ENCODE measurements at places on chromosomes 6 and 20.

DNA sequence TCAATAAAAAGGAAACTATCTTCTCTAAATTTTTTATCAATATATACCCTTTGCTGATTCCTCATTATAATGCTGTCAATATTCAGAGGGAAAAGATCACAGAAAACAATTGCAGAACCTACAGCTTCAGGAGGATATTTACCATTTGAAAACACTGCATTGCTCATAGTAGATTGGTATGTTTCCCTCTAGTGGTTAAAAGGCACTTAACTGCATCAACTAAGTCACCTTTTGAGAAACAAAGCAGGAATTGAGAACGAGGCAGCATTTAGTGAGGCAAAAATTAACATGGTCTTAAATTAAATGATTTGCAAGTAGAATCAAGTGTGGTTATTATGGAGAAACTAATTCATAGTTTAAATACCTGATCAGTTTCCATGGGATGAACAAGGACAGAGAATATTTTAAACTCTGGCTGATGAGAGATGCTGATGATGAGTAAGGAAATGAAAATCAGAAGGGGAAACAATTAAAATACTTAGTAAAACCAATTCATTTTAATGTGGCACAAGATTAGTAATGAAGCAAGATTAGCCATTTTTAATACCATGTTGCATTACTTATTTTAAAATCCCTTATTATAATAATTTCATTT is 642.1 kb downstream of the EPHA7 start:
- DNase-seq: no peak

GRCh38 chr6:141309295-141309694 is 823.4 kb upstream of the GJE1 start:
- DNase-seq: no peak

- DNase-seq: no peak
These were observed 175.4 kb downstream of the SIM1 start for GRCh38 chr6:100289285-100289684.

DNA sequence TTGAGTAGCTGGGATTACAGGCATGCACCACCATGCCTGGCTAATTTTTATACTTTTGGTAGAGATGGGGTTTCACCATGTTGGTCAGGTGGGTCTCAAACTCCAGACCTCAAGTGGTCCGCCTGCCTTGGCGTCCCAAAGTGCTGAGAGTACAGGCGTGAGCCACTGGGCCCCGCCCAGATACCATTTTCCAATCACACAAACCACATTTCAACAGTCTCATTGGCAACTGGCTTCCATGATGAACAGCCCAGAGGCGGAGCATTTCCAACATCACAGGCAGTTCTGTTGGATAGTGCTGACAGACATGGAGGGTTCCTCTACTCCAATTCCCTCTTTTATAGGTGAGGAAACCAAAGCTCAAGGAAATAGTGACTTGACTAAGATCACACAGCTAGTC is 43.9 kb upstream of the PLCB4 start:
- DNase-seq: no peak

DNA sequence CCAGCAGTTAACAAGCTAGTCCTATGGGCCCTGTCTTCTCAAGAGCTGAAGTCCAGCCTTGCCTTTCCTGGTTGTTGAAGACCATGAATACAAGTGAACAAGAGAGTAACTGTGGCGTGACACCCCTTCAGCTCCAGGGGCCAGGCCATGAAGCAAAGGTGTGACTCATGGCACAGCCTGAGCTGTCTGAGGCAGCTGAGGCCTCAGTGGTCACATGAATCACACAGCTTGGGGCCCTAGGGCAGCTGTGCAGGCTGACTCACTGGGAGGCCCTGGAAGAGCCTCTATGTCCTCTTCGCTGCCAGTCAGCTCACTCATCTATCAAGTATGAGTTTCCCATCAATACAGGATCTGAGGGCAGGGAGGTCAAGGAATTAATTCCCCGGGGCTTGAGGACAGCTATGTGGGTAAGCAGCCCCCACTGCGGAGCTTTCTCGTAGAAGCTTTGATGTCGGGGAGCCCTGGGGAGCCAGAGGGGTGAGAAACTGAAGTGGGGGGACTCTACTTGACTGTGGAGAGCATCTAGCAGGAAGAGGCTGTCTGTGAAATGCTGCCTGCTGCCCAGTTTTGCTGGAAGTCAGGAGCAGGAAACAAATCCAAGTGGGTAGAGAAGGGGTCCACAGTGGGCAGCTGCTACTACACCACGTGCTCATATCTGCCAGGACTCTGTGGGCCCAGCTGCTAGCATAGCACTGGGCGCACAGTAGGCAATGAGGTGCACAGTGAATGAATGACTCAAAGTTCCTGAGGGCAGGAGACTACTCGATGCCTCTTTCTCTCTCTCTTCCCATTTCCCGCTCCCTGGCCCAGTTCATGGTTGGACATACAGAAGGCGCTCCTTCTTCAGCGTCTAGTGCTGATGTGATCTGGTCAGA is 13.7 kb upstream of the FAM83C start:
- no peak for DNase-seq

GRCh38 chr6:98877250-98877649 is 42.9 kb downstream of the POU3F2 start:
- DNase-seq: no peak

GRCh38 chr6:99789767-99790166 is 183.1 kb downstream of the PRDM13 start:
- DNase-seq: no peak

DNA sequence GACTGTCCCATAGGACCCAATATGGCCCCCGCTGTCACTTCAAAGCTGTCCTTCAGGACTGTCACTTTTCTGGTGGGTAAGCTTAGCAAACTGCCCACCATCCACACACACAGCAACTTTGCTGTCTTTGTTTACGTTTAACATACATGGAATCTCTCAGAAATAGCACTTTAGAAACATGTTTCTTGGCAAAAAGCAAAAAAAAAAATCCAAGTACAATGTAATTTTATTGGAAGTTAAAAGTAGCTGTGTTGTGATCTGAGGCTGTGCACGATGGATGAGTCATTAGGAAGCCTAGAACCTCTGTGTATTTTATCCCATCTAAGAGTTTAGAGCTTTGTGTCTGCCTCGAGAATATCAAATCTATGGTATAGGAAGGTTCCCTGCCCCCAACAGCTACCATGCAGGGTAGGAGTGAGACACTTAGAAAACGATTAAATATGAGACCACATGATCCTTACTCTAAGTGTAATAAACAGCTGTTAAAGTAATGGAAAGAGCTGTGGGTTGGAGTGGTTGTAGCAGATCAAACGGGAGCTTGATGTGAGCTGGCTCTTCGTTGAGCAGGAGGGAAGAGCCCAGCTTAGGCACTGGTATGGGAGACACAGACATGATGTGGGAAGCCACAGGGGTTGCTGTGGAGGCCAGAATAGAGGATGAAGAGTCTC is 119.5 kb downstream of the PLEKHG1 start:
- DNase-seq: no peak

- no peak for DNase-seq
These were observed 562.8 kb downstream of the UTRN start for GRCh38 chr6:144847916-144848315.

DNA sequence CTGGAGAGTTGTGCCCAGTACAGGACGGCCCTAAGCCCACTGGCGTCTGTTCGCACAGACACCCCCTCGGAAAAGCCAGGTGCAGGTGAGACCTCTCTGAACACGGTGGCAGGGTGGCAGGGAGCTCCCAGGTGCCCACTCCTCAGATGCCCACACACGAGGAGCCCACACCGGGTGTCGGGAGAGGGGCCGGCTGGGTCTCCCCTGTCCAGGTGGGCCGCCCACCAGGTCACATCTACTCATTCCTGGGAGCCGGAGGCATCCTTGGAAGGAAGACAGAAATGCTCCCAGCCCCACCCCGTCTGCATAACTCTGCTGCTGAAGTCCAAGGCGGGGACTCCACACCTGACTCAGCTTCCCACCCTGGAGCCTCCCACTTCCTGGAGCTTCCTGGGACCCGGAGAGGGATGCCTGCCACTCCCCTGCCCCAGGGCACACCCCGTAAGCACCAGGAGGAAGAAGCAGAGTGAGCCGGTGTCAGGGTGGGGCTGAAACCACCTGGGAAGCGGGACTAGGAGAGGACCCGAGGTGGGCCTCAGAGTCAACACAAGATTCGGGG is 2.5 kb downstream of the SRMS start:
- no peak for DNase-seq

- no peak for DNase-seq
These were observed 230.0 kb downstream of the ALDH8A1 start for GRCh38 chr6:134719911-134720310.

DNA sequence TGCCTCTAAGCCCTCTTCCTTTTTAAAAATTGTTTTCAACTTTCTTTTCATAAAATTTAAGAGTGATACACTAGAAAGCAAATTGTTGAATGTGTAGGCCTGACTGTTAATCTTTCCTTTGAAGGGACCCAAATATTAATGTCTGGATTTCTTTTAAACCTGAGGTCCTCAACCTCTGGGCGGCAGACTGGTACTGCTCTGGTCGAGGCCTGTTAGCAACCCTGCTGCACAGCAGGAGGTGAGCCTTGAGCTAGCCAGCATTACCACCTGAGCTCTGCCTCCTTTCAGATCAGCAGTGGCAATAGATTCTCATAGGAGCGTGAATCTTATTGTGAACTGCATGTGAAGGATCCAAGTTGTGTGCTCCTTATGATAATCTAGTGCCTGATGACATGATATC is 191.2 kb downstream of the MANEA start:
- DNase-seq: no peak

GRCh38 chr6:18471232-18471964 is 84.2 kb downstream of the RNF144B start:
- no peak for DNase-seq

- no peak for DNase-seq
These were observed 16.3 kb downstream of the GTSF1L start for GRCh38 chr20:43710370-43711044.

DNA sequence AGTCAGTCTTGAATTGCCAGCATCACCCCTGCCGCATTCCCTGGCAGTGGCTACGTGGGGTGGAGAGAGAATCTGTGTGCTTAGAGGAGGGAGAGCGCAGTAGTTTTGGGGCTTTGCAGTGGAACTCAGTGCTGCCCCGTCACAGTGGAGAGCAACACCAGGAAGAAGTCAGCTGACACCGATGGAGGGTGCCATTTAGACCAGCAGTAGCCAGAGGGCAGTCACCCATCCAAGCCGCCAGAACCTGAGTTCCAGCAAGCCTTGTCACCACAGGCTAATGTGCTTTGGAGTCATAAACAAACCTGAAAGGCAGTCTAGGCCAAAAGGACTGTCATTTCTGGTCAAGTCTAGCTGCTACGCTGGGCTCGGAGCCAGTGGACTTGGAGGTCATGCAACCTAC is 22.0 kb upstream of the PERP start:
- DNase-seq: no peak

DNA sequence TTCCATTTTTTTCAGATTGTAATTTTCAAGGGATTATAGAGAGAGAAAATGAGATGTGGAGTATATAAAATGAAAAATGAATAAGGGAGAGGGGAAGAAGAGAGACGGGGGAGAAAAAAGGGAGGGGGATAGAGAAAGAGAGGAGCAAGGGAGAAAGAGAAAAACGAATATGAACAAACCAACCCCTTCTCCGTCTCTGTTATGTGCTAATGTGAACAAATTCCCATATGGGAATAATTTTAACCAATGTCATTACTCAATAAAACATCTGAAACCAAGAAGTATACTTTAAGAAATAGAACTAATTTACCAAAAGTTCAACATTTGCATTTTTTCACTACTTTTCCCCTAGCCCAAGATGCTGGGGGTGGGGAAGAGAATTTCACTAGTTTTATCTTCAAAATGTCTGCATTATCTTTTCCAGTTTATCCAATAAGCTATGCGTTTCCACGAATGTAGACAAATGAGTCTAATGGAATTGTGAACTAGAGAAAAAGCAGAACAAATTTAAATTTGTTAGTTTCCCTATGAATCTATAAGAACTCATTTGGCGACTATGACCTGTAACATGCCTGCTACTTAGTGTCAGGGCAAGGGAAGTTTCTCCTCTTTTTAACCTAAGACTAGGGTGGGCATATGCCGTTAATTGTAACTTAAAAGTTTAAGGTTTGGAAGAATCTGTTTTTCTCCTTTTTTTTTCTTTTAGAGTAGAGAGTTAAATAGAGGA is 286.3 kb downstream of the BTBD9 start:
- no peak for DNase-seq

DNA sequence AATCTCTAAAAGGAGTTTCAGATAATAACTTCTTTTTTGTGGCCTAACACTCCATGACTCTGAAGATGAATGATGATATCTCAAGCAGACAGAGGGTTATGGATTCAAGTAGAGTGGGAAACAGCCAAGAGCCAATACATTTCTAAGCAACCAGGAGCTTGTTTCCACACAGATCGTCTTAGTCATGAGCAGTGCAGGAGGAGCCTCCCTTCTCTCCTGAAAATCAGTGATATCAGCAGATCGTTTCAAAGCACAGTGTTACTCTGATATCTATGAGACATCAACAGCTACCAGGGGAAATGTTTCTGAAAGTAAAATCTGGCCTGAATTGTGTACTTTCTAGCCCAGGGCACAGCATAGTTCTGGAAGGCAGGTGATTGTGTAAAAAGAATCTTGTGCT is 11.5 kb downstream of the ADGRG6 start:
- no peak for DNase-seq

DNA sequence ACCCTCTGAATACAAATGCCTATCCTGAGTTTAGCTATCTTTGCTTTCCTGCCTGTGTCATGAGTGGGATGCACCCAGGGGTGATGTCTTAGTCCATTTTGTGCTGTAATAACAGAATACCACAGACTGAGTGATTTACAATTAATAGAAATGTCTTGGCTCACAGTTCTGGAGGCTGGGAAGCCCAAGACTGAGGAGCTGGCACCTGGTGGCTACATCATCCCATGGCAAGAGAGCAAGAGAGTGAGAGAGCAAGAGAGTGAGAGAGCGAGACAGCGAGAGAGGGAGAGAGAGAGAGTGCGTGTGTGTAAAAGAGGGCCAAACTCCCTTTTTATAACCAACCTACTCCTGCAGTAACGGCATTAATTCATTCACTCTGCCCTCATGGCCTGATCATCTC is 76.8 kb downstream of the PRDM1 start:
- no peak for DNase-seq

GRCh38 chr6:159972506-159973268 is 3.8 kb downstream of the IGF2R start:
- no peak for DNase-seq

- DNase-seq: no peak
These were observed 68.6 kb upstream of the FBXL4 start for GRCh38 chr6:99016355-99016754.

DNA sequence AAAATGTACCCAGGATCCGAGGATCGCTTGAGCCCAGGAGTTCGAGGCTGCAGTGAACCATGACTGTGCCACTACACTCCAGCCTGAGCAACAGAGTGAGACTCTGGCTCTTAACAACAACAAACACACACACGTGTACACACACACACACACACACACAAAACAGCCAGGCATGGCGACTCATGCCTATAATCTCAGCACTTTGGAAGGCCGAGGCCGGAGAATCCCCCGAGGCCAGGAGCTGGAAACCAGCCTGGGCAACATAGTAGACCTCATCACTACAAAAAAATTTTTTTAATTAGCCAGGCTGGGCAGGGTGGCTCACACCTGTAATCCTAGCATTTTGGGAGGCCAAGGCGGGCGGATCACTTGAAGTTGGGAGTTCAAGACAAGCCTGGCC is 23.3 kb upstream of the ARFGEF2 start:
- no peak for DNase-seq

Measured in suprapubic skin (tissue), 4 donors.